ENCODE measurements at places on chromosomes 6 and 20. TPM values are rescaled to one million over a fixed set of nuclear protein-coding genes. Genes with fewer than 3 reads are reported as not detected.

ARFGEF3 gene
- 0.08 TPM for total RNA-seq

NRSN1 gene
- not detected for total RNA-seq

OPRL1 gene
- 2.0 TPM for total RNA-seq

ANGPT4 gene
- total RNA-seq, result not detected

MTFR2 gene
- 27.9 TPM for total RNA-seq

SLC26A8 gene
- not detected for total RNA-seq

HDGFL1 gene
- not detected for total RNA-seq

SNAI1 gene
- 0.37 TPM for total RNA-seq

CCHCR1 gene
- total RNA-seq, result 41.9 TPM

All from activated CD8-positive, alpha-beta T cell treated with anti-CD3 and anti-CD28 coated beads, Interleukin-2, amount 10 ng/mL, durations not matched to agents 7 days and 5 days (primary cell).